ENCODE measurements at places on chromosomes 12 and 14. TPM values are rescaled to one million over a fixed set of nuclear protein-coding genes. Genes with fewer than 3 reads are reported as not detected.

- no peak for DNase-seq
Measured at GRCh38 chr12:5248230-5248629, 183.7 kb upstream of the NTF3 start.

GRCh38 chr12:57372233-57372632, 58.6 kb downstream of the R3HDM2 start:
- DNase-seq = no peak

DNA sequence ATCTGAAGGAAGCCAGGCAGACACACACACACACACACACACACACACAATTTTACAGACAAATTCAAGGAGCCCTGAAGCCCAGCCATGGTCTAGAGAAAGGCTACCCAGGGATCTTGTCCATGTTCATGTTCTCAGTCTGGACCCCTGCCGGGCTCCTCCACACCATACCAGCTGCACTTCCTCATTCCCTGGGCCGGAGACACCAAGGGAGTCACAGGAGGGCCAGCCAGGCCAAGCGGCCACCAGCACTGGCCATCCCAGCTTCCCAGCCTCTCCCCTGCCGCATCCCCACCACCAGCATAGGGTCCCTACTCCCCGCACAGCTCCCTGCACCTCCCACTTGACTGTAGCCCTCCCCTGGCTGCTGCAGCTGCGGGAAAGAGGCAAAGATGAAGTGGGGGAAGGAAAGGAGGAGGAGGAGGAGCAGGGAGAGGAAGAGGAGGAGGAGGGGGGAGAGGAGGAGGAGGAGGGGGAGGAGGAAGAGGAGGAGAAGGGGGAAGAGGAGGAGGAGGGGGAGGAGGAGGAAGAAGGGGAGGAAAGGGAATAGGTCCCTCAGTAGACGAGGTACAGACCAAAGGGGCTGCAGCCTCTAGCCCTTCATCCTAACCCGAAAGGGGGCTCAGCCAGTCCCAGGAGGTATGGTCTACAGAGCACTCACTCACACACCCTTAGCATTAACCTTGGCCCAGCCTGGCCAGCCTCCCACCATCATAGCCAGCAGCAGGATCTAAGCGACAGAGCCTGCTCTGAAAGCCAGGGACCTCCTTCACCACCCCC, 293.2 kb downstream of the DPF3 start:
- no peak for DNase-seq

- no peak for DNase-seq
Measured at GRCh38 chr12:108667349-108667748, 33.7 kb upstream of the SELPLG start.

DNA sequence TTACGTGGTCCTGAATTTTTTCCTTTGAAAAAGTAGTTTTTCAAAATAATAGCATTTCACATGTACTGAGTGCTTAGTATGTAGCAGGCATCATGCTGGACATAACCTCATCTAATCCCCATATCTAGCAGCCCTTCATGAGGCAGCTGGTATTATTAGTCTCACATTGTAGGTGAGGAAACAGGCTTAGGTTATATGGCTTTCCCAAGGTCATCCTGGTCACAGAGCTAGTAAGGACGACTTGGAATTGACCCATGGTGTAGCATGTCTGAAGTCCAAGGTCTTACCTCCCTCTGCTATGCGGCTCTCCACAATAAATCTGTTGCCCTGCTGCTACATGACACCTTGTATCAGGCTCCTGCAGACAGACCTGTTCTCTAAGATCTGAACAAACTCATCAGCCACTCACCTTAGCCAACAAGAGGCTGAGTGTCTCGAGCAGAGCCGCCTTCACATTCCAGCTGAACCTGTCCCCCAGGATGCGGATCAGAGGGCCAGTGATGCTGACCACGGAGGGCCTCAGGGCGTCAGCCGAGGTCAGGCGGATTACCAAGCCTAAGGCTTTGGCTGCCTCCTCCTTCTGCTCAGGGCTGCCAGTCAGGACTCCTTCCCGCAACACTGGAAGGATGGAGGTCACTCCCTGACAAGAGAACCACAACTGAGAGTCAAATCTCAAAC, 19.7 kb upstream of the RAB35 start:
- no peak for DNase-seq

The CDH24 gene
- 3.5 TPM for total RNA-seq

The FAM90A1 gene
- not detected for total RNA-seq

The FAM186B gene
- not detected for total RNA-seq

The LMBR1L gene
- total RNA-seq = 63.9 TPM
